Posterior cingulate gyrus (tissue), 11 donors: ENCODE measurements at places on chromosomes 1 and 21.

DNA sequence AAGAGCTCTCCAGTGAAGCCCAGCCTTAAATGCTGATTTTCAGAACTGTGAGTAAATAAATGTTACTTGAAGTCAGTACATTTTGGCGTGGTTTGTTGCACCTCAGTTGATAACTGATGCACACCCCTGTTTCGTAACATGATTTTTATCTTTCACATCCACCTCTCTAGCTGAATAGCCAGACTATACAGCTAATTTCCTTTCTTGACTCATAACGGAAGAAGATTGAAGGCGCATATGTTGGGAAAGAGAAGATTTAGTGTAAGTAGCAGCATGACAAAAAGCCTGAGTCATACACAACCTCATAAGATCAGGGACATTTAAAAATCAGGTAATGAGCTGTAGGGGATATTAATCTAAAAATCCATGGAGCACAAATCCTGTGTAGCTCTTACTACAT, 716.2 kb upstream of the ZP4 start:
- no peak for DNase-seq

GRCh38 chr1:38381256-38381655, 334.7 kb upstream of the POU3F1 start:
- no peak for DNase-seq

- DNase-seq = no peak
Observed at GRCh38 chr1:172719066-172719627, 60.2 kb downstream of the FASLG start.

- DNase-seq = peak; percentile 8
Observed at GRCh38 chr21:45542667-45543370, 579 bp upstream of the SLC19A1 start.
